Hair follicular keratinocyte (primary cell): ENCODE measurements at places on chromosomes 13 and 19. TPM values are rescaled to one million over a fixed set of nuclear protein-coding genes. Genes with fewer than 3 reads are reported as not detected.

Gene GFY
- not detected in 2 replicates for total RNA-seq

Gene NPHS1
- total RNA-seq: not detected in 2 replicates

Gene SLC17A7
- not detected in 2 replicates for total RNA-seq

Gene CSNK1G2
- total RNA-seq: 76.0 and 79.1 TPM in 2 replicates

Gene PODNL1
- total RNA-seq: 0.16 and 0.23 TPM in 2 replicates

Gene TMEM38A
- total RNA-seq: 0.55 and 0.91 TPM in 2 replicates

Gene SIN3B
- total RNA-seq: 16.9 and 20.7 TPM in 2 replicates

Gene ZNF726
- total RNA-seq: 1.6 TPM in 2 replicates

Gene CDADC1
- 1.6 and 8.3 TPM in 2 replicates for total RNA-seq

Gene ZNF160
- total RNA-seq: 7.4 and 10.4 TPM in 2 replicates

Gene PCDH9
- total RNA-seq: 0.08 and 0.19 TPM in 2 replicates

Gene MFSD12
- 46.5 and 62.0 TPM in 2 replicates for total RNA-seq

Gene KL
- total RNA-seq: not detected in 2 replicates

Gene NAXD
- total RNA-seq: 13.0 and 14.2 TPM in 2 replicates

Gene MUC16
- not detected in 2 replicates for total RNA-seq

Gene ZNF700
- 3.2 and 5.9 TPM in 2 replicates for total RNA-seq

Gene KASH5
- total RNA-seq: not detected in 2 replicates

Gene DCAF15
- total RNA-seq: 29.4 and 34.6 TPM in 2 replicates

Gene ERICH4
- not detected in 2 replicates for total RNA-seq

Gene MZT1
- 19.8 and 31.2 TPM in 2 replicates for total RNA-seq

Gene OR10H1
- total RNA-seq: not detected in 2 replicates

Gene SIX5
- 10.8 and 14.8 TPM in 2 replicates for total RNA-seq

Gene KIR3DL1
- total RNA-seq: not detected in 2 replicates
